IPS DF 19.7 (cell line): ENCODE measurements at places on chromosomes 7 and 10.

GRCh38 chr10:120508393-120508792 lies 51.4 kb downstream of the PLPP4 start:
- no peak for DNase-seq

DNA sequence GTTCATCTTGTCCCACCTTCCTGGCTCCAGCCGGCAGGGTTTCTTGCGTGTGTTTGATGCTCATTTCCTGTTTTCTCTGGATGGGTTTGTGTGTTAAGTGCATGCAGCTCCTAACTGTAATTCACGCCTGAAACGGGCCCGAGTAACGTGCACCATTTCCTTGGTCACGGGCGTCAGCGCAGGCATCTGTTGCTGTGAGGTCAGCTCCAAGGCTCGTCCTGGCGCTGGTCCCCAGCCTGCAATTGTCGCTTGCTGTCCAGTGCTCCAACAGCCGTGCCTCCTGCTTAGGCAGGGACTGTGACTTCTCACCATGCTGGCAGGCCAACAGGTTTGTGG lies 201.1 kb downstream of the GLRX3 start:
- no peak for DNase-seq

DNA sequence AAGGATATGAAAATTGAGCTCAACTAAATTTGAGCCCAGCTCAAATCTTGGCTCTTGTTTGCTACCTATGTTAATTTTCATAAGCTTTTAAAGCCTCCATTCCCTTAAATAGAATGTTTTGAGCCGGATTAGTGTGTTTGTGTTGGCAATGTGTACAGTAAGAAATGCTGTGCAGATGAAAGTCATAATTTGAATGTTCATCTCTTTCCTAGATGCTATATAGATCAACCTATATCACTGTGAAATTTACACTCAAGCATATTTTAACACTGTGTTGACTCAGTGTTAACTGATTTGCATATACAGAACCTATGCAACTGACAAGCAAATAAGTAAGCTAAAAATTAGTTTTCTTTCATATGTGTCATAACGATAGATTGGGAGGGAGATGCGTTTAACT lies 272.5 kb downstream of the TFEC start:
- no peak for DNase-seq

GRCh38 chr7:91193141-91193540 lies 71.1 kb upstream of the FZD1 start:
- DNase-seq, result no peak

DNA sequence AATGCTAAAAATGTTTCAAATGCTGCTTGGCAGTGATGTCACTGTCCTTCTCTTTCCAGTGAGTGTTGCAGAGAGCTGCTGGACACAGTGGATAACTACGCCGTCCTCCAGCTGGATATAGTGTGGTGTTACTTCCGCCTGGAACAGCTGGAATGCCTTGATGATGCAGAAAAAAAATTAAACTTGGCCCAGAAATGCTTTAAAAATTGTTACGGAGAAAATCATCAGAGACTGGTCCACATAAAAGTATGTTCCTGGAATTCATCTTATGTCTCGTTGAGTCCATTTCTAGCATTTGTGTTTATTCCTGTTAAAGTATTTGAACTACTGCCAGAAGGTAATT lies 25.2 kb downstream of the NUB1 start:
- no peak for DNase-seq

DNA sequence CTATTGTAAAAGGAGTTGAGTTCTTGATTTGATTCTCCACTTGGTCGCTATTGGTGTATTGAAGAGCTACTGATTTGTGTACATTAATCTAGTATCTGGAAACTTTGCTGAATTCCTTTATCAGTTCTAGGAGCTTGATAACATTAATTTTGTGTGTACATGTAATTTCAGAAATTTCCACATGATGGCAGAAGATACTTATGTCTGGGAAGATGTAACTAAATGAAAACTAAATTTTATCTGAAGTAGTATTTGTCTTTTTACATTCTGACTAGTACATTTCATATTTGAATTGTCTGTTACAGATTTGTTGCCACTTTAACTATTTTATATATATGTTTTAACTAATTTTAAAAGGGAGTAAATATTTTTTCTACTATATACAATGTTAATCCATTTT lies 27.6 kb downstream of the SDHAF3 start:
- no peak for DNase-seq

- DNase-seq, result no peak
Observed at GRCh38 chr7:51081270-51081890, 235.2 kb downstream of the COBL start.

DNA sequence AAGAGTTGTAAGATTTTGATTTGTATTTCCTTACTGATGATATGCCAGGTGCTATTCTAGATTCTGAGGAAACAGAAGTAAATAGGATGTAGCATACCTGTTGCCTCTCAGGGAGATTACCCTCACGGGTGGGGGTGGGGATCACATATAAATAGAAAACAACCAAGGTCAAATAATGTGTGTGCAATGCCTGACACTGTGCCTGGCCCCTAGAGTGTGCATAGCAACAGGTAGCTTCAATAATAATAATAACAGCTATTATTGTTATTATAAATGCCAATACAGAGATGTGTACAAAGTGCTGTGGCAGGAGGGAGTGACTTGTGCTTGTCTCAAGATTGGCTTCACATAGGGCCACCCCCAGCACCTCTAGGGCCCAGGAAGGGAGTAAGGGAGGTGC lies 24.0 kb downstream of the CNNM1 start:
- no peak for DNase-seq

GRCh38 chr10:22230158-22230833 lies 12.5 kb upstream of the EBLN1 start:
- DNase-seq, result no peak

GRCh38 chr7:18221377-18222293 lies 194.0 kb upstream of the PRPS1L1 start:
- DNase-seq, result no peak

- DNase-seq, result no peak
Observed at GRCh38 chr10:28768227-28768626, 90.9 kb downstream of the BAMBI start.

GRCh38 chr7:82740246-82740848 lies 296.8 kb upstream of the CACNA2D1 start:
- no peak for DNase-seq

- no peak for DNase-seq
Observed at GRCh38 chr10:17703706-17704105, 48.3 kb upstream of the TMEM236 start.

DNA sequence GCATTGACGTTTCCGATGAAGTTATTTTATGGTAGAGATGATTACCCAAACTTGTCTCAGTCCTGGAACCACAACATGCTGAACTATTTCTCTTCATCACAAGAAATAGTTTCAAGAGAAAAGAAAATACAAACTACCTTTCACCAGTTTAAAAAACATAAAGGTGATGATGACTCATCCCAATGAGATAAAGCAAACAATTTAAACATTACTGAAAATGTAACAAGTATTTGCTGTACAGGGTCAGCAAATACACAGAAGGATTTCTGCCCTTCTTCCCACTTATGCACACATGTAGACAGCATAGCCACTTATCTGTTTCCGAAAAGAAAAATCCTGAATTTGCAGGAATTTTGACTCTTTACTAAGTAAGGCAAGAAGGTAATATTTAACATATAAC lies 50.8 kb downstream of the RHOBTB1 start:
- no peak for DNase-seq

DNA sequence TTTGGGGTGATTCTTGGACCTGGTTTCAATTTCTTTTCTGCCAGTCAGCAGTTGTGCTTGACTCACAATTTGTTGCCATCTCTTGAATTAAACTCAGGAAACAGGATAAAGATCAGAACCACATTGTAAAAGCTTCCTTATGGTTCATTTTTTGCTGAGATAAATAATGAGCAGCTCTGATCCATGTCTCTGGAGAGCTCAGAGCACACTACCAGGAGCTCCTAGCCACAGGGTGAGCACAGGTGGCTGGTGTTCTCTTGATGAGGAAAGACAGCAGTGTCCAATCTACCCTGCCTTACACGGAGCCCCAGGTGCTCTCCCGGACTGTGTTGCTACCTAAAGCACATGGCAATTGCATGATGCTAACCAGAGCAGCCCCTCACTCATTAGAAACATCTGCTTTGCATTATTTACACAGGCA lies 17.2 kb upstream of the FAM170B start:
- DNase-seq, result no peak

DNA sequence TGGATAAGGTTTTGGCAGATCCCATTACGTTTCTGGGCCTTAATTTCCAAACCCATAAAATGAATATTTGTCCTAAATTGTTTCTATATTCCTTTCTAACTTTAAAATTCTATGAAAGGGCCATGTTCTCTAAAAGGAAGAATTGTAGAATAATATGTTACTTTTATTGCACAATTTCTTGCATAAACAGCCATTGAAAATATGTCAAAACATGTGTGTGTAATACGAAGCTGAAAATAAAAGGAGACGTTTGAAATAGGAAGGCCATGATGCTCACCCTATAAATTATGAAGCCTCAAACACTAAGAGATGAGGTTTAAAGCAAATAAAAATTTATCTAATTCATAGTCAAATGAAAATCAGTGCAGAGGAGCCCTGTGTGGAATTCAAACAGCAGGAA lies 145.0 kb upstream of the LRRTM3 start:
- no peak for DNase-seq

DNA sequence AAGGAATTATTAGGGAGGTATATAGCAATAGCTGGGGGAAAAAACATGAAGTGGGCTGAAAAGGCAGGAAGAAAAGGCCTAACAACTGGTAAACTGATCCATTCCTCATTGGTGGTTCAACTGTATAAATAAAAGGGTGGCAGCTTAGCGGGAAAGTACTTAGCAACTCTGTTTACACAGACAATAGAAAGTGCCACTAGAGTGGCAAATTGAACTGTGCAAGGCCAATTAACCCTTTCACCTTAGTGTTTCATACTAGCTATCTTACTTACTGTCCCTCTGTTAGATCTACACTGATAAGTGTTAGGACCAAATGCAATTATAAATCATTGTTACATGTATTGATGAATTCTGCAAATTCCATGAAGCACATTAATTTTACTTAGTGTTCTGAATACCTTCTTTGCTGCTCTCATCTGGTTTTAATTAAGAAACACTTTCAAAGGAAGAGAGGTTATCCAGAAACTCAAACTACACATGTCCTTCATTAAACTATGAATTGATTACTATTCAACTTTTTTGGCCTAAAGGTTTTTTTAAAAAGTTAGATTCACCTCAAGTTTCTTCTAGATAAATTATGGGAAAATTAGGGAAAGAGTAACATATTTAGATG lies 28.0 kb downstream of the DNAJC1 start:
- DNase-seq, result no peak

DNA sequence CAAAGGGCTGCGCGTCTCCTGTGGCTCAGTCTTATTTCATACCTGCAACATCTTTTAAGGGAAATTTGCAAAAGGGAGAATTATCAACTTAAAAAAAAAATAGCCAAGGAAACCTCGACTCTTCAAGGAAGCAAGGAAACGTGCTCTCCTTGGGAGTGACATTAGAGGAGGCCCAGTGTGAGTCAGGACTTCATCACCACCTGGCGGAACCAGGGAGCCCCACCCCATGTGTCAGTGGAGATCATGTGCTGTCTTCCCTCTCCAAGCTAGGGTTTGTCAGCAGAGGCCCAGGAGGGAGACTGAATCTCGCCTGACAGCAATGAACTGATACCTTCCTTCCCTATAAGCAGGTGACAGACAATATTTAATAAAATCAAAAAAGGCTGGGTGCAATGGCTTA lies 28.9 kb downstream of the POR start:
- DNase-seq, result no peak

DNA sequence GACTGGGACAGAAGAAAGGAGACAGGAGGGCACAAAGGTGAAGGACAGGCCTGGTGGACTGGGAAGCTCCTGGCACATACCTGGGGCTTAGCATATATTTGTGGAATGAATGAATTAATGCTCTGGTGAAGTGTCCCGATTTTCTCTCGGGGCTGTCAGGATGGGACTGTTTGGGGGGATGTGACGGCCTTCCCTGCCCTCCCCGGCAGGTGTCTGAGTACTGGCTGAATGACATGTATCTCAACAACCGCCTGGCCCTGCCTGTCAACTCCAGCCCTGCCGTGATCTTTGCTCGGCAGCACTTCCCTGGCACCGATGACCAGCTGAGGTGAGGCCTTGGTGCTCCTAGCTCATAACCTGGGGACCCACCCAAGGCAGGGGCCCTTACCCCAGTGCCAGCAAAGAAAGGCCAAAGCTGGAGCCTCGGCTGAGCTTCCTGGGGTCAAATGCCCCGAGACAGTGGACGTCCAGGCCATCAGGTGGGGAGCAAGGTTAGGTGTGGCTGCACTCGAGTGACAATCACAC lies 6.5 kb downstream of the CHAT start:
- DNase-seq, result no peak

DNA sequence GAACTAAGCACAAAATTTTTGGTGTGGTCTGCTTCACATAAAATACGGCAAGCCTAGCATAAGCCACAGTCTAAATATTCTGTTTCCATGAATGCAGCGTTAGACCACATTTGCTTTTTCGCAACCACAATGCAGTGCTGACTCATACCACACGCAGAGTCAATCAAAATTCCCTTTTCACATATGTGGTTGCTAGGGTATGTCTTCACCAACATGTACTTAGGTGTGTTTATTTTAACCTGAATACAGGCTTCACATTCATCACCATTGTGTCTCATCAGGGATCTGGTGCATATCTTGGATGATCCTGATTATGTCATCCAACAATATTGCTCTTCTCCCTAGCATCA lies 90.8 kb downstream of the CHN2 start:
- DNase-seq, result no peak

DNA sequence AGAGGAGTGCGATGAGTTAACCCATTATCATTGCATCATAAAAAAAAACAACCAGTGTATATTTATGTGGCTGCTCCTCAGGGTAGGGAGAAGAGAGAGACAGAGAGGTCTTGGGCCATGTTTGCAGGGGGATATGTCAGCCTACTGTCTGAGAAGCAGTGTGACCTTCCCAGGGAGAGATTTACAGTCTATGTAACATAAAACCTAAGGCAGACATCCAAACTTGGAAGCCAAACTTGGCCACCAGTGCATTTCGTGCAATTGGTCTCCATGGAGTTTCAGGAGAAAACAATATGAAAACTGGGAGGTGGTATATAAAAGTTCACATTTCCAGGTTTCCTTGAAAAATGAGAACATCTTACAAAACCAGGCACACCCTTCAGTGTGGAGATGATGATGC lies 85.9 kb upstream of the CXCL12 start:
- DNase-seq, result no peak

DNA sequence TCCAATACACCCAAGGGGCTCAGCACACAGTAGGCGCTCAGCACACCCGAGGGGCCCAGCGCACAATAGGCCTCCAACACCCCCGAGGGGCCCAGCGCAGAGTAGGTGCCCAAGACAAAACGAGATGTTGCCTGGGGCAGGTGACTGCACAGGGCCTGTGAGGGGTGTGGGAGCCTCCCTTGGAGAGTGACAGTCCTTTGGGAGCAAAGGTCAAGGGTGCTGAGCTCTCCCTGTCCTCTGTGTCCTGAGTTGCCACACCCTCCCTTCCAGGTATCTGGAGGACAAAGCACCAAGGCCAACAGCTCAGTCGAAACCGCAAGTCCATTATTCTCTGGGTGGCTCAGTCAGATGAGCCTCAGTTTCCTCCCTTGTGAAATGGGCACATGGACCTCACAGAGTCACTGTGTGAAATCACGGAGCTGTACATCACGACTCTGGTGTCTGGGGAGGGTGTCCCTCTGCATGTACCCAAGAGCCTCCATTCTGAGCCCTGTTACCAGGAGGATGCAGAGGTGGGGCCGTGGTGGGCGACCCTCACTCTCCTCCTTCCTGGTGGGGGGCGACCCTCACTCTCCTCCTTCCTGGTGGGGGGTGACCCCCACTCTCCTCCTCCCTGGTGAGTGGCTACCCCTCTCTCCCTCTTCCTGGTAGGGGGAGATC lies 81.3 kb downstream of the FOXL3 start:
- DNase-seq, result no peak
